ENCODE measurements at places on chromosomes 2 and 18. TPM values are rescaled to one million over a fixed set of nuclear protein-coding genes. Genes with fewer than 3 reads are reported as not detected.

GRCh38 chr18:295756-296490, 28.1 kb upstream of the THOC1 start:
- DNase-seq, result peak; percentile 70

DNA sequence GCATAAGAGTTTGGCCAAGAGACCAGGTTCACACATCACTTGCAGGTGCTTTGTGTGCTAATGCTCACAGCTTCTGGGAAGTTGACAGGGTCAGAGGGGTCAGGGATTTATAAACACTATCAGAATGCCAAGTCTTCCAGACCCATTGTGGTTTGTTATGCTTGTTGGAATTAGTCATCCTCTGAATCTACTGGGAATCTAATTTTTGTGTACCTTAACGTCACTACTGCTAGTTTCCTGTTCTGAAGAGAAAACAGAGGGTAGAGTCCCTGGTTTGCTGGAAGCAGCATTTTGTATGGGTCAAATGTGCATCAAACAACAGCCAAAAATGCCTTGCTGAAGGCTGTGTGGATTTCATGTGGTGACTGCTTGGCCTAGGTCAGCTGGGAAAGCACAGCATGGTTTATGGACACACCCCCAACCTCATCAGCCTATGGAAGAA, 33.3 kb downstream of the ANTXR1 start:
- peak; percentile 98 for DNase-seq

- DNase-seq, result no peak
These were observed 4.2 kb downstream of the CNGA3 start for GRCh38 chr2:98350411-98350810.

DNA sequence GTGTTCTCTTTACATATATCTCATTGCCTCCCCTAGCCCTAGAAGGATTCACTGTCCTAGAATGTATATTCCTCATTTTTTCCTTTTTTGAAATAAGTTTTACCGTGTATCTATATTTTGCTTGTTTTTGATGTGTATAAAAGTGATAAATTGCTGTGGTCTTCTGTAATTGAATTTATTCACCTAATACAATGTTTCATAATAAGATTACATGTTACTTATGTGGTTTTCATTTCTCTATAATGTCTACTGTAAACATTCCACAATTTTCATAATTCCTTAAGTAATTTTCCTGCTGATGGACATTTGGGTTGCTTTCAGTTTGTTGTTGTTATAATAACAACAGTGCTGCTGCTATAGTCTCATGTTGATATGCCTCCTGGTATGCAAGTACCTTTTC, 118.2 kb downstream of the PHLPP1 start:
- DNase-seq, result no peak

DNA sequence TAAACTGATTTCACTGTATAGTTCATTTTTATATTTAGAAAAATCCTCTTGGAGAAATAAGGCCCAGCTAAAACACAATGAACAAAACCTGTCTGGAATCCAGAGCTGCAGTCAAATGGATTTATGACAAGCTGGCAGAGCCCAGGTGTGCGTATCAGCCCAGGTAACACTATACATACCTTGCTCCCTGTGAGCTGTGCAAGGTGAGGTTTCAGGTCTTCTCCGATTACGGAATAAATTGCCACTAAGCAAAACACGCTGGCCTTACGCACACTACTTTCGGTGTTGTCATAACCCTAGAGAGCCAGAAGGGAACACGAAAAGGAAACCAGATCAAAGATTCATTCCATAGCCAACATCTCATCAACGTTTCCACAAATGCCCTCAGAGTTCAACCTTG, 61.9 kb upstream of the TFCP2L1 start:
- DNase-seq, result no peak

DNA sequence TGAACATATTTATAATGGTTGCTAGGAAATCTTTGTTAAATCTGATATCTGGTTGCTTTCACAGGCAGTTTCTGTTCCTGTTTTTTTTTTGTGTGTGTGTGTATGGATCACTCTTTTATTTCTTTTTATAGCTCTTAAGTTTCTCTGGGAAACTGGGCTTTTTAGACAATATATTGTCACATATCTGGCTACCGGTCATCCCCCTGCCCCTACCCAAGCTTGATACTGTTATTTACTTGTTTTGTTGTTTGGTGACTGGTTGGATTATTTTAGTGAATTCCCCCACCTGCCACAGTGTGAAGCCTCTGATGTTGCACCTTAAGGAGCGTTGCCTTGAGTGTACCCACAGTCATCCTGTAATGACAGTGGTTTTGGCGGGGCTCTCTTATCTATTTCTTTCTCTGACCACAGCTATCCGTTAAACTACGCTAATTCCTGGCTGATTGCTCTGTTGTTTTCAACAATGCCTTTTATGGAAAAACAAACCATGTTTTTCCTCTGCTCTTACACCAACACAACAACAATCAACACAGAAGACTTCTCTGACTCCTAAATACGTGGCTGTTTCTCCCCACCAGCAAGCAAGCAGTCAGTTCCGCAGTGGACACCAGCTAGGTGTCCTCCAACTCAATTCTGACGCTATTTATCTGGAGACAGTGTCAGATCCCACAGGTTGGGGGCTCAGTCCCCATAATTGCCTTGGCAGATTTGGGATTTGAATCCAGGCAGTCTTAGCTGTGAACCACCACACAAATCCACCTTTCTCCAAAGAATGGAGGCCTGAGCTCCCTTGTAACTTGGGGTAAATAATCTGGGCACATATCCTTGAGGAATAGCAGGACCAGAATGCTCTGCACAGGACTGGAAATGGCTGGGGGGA, 10.9 kb downstream of the GNLY start:
- no peak for DNase-seq

DNA sequence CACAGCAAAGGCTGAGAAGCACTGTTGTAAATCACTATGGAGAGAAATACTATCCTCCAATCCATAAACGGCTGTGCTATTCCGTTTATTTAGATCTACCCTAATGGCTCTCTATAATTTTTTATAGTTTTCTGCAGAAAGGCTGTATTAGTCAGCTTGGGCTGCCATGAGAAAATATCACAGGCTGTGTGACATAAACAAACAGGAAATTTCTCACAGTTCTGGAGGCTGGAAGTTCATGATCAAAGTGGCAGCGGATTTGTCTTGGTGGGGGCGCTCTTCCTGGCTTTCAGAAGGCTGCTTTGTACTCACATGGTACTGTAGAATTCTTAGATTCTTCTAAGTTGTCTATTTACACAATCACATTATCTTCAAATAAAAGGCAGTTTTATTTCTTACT, 44.1 kb downstream of the C1D start:
- no peak for DNase-seq

The CRACDL gene
- total RNA-seq, result 2.2 TPM

The CXCR2 gene
- total RNA-seq, result not detected

The ELOA2 gene
- not detected for total RNA-seq

The FOXI3 gene
- not detected for total RNA-seq
